Foreskin keratinocyte (primary cell): ENCODE measurements at places on chromosomes 4 and X. TPM values are rescaled to one million over a fixed set of nuclear protein-coding genes. Genes with fewer than 3 reads are reported as not detected.
A peak's percentile ranks its signal among the peaks of the same experiment; 100 is the strongest.

Gene NDST4
- total RNA-seq, result not detected in 2 replicates

Gene TSPAN7
- 0.24 and 0.28 TPM in 2 replicates for total RNA-seq

Gene BRS3
- not detected in 2 replicates for total RNA-seq

Gene VSIG1
- total RNA-seq, result 1.7 and 2.8 TPM in 2 replicates

Gene ZNF711
- 2.8 and 3.0 TPM in 2 replicates for total RNA-seq

- peak; percentile 80 for DNase-seq
Measured at GRCh38 chr4:140533951-140534480, 10.0 kb downstream of the ELMOD2 start.

GRCh38 chr4:123767806-123768205, 371.2 kb downstream of the SPRY1 start:
- no peak for DNase-seq

DNA sequence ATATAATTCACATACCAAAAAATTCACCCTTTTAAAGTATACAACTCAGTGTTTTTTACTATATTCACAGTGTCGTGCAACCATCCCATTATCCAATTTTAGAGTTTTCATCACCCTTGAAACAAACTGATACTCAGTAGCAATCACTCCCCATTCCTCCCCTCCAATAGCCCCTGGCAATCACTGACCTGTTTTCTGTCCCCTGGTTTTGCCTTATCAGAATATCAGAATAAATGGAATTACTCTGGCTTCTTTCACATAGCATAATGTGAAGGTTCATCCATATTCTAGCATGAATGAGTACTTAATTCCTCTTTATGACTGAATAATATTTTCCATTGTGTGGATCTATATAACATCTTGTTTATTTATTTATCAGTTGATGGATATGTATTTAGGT, 153.2 kb downstream of the AASDH start:
- DNase-seq, result no peak

DNA sequence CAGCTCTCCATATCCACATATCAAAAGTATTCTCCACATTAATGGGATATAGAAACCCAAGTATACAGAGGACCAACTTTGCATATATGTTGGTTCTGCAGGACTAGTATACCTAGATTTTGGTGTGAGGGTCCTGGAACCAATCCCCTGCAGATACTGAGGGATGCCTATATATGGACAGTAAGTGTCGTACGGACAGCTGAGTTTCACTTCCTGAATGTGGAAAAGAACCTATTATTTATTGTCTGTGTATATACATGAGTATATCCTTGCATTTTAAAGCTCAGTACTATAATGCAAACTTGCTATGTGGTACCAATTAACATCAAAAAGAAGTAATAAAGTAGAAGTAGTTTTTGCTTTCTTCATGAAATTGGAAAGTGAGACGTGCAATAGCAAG, 101.9 kb downstream of the FBXW7 start:
- DNase-seq, result no peak

DNA sequence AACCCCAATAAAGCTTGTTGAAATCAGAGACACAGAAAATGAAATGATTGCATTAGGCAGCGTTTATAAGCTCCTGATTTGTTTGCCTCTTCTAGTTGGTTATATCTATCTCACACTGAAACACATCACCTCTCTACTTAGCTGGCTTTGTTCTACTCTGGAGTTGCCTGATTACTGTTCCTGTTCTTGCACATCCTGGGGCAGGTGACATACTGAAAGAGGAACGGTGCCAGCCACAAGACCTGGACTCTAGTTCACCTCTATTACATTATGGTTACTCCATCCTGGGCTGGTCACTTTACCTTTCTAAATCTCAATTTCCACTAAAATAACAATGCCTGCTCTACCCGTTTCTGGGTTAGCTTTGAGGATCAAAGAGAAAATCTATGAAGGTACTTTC, 47.9 kb downstream of the TRIM2 start:
- no peak for DNase-seq

DNA sequence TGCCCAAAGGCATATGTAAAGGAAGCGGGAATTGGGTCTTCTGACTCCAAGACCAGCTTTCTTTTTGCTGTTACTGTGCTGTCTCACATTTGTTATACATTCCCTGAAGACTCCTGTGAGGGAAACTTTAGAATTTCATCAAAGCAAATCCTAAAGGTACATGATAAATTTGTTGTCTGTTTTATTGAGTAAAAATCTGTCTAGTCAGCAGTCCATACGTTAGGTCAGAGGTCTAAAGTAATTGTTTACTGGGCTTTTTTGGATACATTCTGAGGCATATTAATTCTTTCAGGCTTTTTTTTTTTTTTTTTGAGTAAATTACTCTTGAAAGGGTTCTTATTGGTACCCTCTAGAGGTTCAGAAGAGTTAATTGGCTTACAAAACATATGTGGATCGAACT, 347.2 kb downstream of the RPA4 start:
- no peak for DNase-seq

DNA sequence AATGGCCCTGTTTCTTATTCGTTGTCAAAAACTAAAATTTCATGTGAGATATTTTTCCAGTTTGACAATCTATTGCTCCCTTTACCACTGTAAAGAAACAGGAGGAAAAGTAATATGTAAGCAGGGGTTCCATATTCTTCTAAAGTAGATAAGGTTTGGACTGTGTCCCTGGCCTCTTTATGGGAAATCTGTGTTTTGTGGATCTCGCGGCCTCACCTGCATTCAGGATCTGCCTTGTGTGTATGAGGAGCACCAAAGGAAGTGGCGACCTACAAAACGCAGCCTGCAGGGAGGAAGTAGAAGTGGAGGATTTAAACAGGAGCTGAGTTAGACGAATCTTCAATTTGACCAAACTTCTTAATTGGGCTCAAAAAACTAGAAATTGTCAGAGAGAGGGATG, 67.0 kb downstream of the RASGEF1B start:
- no peak for DNase-seq

- no peak for DNase-seq
Measured at GRCh38 chr4:15322006-15322405, 105.8 kb upstream of the C1QTNF7 start.

- DNase-seq, result no peak
Measured at GRCh38 chr4:86472377-86473019, 112.6 kb upstream of the MAPK10 start.

GRCh38 chr4:152014280-152014679, 253.5 kb upstream of the GATB start:
- DNase-seq, result no peak

- peak; percentile 40 for DNase-seq
Measured at GRCh38 chr4:128468123-128468989, 180.7 kb upstream of the PGRMC2 start.

DNA sequence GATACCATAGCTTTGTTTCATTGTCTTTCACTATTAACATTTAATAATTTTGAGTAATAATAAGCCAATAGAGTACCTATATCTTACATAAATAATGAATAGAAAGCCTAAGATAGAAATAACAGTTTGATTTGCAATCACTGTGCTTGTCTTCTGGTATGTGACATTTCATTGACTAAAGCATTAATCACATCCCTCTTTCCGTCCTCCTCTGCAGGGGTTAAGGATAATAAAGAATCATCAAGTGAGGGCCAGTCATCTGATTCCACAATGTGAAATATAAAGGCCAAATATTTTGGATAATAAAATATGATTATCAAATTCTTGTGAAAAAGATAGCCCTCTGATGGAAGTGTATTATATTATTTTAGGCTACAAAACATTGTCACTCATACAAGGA, 2073.4 kb downstream of the ARAP2 start:
- peak; percentile 28 for DNase-seq

DNA sequence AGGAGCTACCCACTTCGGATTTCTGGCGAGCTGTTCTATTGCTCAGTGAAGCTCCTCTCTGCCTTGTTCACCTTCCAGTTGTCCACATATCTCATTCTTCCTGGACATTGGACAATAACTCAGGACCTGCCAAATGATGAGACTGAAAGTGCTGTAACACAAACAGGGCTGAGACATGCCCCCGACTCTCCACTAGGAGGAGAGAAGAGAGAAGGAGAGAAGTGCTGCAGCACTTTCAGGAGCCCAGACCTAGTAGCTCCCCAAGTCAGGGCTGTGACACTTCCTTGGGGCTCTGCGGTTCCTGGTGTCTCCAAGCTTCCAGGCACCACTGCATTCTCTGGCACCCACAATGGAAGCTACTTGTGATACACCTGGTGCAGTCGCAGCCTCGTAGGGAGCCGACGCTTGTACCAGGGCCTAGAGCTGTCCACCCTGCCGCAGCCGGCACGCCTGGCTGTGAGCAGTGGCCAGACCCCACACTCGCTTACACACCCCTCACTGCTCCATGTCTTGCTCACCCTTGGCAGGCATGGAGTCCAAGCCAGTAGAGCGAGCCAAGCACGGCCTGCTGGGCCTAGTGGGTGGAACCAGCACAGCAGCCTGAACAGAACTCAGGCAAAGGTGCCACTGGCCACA, 234.9 kb downstream of the TECRL start:
- no peak for DNase-seq

- DNase-seq, result no peak
Measured at GRCh38 chr4:187962926-187963325, 32.6 kb upstream of the ZFP42 start.

GRCh38 chr4:158760866-158761265, 8.0 kb upstream of the FNIP2 start:
- no peak for DNase-seq

DNA sequence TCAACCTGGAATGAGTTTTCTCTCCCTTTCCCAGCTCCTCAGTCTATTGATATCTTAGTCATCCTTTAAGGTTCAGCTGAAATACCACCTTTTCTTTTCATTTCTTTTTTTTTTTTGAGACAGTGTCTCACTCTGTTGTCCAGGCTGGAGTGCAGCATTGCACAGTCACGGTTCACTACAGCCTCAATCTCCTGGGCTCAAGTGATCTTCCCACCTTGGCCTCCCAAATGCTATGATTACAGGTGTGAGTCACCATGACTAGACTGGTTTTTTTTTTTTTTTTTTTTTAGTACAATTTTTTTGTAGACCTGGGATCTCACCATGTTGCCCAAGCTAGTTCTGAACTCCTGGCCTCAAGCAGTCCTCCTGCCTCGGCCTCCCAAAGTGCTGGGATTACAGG, 28.9 kb downstream of the AFF1 start:
- DNase-seq, result peak; percentile 75
